ENCODE measurements at places on chromosomes 1 and 21.

DNA sequence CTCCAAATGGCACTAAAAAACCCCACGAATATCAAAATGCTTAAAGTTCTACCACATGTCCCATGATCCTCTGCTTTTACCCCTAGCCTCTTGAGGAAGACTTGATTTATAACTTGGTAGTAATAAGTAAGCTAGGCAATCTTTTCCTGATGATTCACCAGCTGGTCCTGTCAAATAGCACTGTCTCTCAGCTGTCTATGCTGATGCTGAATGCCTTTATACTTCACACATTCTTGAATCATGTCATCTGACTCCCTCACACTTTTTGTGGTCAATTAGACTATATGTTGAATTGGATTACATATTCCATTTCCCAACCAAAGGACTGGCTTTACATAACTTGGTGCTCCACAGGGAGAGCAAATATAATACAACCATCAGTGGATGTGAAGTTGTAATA, 16.6 kb downstream of the C21orf91 start:
- no peak for DNase-seq

DNA sequence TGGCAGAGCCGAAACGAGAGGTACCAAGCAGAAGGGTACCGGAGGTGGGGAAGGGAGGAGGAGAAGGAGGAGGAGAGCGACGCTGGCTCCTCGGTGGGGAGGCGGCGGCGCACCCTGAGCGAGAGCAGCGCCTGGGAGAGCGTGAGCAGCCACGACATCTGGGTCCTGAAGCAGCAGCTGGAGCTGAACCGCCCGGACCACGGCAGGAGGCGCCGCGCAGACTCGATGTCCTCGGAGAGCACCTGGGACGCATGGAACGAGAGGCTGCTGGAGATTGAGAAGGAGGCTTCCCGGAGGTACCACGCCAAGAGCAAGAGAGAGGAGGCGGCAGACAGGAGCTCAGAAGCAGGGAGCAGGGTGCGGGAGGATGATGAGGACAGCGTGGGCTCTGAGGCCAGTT, 32.4 kb downstream of the STYXL2 start:
- DNase-seq, result no peak

DNA sequence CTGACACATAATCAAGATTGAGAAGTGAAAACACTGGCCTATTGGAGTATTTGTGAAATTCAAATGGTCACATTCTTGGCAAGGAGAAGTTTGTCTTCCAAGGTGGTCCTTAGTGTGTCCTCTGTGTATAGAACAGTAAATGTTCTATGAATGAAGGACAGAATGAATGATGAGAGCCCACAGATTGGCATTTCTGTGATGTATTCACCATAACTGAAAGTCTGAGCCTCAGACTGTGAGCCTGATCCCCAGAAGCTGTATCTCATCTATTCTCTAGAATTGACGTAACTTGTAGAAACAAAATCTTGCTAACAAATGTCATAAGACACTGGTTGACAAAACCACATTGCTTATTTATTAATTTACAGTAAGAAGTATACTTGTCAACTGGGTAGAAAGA, 111.5 kb upstream of the ETV3 start:
- DNase-seq, result no peak

GRCh38 chr1:240656531-240656930, 44.6 kb upstream of the GREM2 start:
- DNase-seq, result no peak

DNA sequence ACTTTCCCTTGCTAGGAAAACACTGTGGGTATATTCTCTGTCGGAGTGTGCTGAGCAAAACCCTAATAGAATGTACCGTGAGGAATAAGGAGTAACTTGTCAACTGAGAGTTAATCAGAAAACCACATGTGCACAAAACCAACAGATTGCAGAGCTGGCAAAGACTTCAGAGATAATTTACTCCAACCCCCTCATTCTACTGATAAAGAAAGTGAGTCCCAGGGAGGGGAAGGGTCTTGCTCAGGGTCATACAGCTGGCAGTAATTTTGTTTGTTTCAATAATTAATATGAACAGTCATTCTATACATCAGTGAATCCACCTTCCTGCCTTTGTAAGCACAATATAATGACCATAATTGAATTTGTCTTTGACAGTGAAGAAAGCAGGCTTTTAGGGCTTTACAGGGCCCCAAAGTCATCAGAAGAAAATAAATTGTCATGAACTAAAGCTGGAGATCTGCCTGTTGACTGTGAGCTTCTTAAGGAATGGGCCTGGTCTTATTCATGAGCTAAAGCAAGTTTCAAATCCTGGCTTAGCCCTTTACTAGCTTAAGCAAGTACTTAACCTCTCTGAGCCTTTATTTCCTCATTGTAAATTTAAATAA, 67.2 kb upstream of the HOOK1 start:
- no peak for DNase-seq

GRCh38 chr1:180231506-180231921, 1.4 kb downstream of the LHX4 start:
- DNase-seq, result no peak

DNA sequence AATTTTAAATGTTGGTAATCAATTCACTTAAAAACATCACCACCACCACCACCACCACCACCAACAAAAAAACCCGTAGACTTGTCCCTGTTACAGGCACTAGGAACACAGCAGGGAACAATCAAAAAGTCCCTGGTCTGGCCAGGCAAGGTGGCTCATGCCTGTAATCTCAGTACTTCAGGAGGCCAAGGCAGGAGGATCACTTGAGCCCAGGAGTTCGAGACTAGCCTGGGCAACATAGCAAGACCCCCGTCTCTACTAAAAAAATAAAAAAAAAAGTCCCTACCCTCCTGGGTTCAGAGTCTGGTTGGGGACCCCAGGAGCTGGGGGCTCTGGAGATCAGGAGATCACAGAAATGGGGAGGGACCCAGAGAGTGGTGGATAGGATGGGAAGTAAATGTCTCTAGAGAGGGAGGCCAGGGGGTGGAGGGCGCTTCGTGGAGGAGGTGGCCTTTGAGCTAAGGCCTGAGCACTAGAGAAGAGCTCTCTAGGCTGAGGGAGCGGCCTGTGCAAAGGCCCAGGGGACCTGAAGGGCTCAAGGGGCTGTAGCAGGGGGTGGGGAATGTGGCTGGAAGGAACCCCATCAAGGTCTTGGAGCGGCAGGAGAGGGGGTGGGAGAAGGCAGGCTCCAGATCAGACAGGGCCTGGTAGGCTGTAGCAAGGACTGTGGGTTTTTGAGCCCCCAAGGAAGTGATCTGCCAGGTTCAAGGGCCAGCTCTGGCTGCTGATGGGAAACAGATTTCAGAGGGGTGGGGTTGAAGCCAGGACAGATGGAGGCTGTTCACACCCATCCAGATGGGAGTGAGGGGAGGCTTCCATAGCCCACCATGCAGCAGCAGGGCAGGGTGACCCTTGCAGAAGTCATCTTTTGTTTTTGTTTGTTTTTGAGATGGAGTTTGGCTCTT, 24.8 kb upstream of the VPS13D start:
- no peak for DNase-seq

DNA sequence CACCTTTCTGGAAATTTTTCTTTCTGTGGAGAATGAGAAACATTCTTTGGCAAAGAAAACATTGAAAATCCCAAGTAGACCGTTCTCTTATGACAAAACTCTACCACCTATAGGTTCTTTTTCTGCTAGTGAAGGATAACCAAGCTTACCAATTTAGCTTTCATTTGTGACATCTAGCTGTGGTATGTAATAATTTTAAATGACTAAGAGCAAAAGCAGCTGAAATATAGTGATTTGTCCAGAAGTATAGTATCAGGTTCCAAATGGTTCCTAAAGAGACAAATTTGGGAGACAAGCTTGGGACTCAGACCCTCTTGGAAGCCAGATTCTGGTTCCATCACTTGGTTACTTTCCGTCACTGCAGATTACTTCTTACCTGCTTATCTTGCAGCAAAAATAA, 24.4 kb downstream of the FUBP1 start:
- DNase-seq, result no peak

DNA sequence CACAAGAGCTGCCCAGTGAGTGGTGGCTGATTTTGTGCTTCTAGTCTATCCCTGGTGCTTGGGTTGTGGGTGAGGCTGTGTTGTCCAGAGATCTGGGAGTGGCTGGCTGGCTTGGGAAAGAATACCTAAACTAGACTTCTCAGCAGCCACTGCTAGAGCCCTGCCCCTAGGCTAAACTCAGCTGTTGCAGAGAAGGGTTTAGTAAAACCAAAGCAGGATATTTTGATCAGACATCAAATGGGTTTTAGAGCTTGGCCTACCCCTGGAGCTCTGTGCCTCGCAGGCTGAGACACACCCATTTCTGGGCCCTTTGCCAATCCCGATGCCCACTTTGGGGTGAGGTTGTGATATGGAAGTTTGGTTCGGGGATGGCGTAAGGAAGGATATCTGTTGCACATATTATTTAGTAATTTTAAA, 88.5 kb downstream of the UCK2 start:
- no peak for DNase-seq

DNA sequence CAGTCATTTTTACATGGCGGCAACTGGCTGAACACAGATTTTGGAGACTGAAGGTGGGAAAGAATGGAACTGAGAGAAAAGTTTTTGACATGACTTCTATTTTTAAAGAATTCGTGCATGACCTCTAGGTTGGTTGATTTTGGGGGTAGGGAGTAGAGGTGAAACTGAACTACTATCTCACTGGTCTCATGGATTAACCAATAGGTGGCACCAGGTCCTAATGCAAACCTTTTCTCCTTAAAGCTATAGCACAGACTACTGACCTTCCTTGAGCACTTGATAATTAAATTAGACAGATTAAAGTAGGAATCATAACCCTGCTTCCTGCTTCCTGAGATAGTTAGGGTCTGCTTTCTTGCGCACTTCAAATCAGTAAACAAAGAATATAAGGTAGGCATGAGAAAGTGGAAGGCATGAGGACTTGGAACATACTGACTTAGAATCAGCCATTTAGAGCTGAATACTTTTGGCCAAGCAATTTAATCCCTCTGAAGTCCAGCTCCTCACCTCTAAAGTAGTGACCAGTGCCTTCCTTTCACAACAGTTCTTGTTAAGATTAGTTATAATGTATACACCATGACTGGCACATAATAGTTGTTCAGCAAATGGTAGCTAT, 206.0 kb downstream of the CENPF start:
- no peak for DNase-seq

- no peak for DNase-seq
Observed at GRCh38 chr21:45454926-45455673, 50.1 kb downstream of the COL18A1 start.

DNA sequence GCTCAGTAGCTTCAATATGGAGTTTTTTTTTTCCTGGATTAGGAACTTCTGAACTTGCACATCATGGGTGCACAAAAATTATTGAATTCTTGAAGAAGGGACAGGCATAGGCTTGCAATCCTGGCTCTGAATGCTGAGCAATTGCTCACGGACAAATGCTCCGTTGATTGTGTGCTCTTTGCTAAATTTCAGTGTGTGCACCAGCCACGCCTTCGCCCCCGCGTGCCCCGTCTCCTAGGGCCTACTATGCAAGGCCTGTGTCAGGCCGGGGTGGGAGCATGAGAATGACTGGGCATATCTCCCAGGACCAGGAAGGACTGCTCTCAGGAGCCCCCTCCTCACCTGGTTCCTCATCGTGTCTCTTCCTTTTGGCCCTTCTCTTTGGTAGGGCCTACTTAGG, 17.4 kb downstream of the IL6R start:
- DNase-seq, result no peak

DNA sequence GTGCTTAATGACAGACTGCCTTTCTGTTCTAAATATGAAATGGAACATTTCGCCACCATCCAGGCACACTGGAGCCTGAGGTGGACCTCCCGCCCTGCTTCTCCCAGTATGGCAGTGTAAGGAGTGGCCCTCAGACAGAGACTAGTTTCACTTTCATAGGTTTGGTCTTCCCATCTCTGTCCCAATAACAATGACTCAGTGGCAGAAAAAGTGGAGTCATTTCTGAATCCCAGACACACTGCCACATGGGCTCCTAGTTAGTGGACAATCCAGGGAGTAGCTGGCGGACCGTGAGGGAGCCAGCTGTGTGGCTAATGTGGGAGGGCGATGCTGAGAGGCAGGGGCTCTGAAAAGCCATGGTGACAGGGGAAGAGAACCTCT, 95.6 kb upstream of the TSPAN2 start:
- DNase-seq, result no peak

GRCh38 chr1:48940962-48941732, 164.5 kb upstream of the BEND5 start:
- no peak for DNase-seq

- no peak for DNase-seq
Observed at GRCh38 chr1:212557739-212558692, 50.5 kb upstream of the ATF3 start.

DNA sequence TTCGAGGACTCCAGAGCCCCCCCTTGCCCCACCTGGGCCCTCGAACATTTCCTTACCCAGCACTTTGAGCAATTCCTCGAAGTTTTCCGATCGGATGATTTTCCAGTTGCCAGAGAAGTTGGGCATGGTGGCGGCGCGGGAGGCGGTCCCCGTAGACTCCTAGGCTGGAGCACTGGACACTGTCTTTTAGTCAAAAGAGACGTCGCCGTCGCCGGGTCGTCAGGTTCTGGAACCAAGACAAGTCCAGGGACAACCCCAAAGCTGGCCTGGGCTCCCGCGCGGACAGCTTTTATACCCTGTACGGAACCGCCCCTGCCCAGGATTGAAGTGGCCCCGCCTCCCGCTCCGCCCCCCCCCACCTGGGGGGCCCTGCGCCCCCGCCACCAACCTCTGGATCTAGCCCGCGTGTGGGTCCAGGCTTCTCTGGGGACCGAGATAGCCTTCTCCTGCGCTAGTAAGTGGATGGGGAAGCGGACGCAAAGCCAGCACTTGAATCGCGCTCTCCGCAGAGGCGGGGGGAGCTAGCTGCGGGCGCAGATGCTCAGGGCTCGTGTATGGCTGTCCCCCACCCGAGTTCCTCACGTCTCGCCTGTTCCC, at the start of gene CRABP2:
Gene CRABP2 (minus strand): TSS at position 263 of the 597 bp plus-strand sequence. CDS start 137 bp downstream, at position 126.
- DNase-seq, result no peak

DNA sequence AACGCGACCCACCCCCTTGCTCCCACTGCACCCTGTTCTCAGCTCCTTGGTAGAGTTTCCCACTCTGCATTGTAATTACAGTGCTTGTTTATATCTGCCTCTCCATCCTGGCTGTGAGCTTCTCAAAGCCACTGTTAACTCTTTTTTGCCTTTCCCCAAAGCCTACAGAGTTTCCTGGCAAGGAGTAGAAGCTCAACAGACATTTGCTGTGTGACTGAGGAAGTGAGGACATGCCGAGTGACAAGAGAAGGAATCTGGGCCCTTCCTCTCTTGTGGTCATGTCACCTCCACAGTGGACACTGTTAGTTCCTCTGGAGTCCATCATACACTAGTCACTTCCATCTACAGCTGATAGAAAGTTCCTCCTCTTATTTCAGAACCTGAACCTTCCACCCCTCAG, 6.1 kb upstream of the IGSF8 start:
- no peak for DNase-seq
